Stimulated activated CD4-positive, alpha-beta T cell treated with anti-CD3 and anti-CD28 coated beads, Interleukin-1b, Interleukin-23, amount 100 ng/mL, for 1 hour (primary cell): ENCODE measurements at places on chromosomes 6 and 20.

- DNase-seq = no peak
Observed at GRCh38 chr6:20657274-20657800, 123.1 kb downstream of the CDKAL1 start.

DNA sequence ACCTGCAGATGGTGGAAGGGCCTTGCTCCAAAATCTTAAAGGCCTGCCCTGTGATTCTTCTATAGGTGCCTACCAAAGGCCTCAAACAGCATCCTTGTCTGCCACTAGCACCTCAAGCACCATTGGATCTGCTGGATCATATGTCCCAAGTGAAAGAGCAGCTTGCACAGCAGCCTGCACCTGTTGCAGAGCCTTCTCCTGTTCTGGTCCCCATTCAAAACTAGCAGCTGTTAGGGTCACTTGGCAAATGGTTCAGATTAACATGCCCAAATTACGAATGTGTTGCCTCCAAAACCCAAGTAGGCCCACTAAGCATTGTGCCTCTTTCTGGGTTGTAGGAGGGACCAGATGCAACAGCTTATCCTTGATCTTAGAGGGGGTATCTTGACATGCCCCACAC lies 99.6 kb upstream of the F13A1 start:
- no peak for DNase-seq

- DNase-seq = no peak
Observed at GRCh38 chr6:25418454-25419052, 139.4 kb downstream of the CARMIL1 start.

DNA sequence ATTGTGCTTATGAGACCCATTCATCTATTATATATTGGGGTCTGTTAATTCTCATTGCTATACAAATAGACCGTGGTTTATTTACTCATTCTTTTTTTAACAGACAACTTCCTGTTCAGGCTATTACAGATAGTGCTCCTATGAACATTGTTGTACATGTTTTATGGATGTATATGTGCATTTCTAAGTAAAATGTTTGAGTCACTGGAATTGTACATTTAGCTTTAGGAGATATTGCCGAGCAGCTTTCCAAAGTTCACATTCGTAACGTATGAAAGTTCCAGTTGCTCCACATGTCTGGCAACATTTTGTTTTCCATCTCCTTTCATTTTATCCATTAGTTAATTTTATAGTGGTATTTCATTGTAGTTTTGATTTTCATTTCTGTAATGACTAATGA lies 19.1 kb downstream of the SLC17A2 start:
- no peak for DNase-seq

- DNase-seq = no peak
Observed at GRCh38 chr6:134345789-134346188, 27.9 kb upstream of the SGK1 start.

GRCh38 chr6:169558378-169558773 lies 143.5 kb downstream of the WDR27 start:
- DNase-seq = no peak

DNA sequence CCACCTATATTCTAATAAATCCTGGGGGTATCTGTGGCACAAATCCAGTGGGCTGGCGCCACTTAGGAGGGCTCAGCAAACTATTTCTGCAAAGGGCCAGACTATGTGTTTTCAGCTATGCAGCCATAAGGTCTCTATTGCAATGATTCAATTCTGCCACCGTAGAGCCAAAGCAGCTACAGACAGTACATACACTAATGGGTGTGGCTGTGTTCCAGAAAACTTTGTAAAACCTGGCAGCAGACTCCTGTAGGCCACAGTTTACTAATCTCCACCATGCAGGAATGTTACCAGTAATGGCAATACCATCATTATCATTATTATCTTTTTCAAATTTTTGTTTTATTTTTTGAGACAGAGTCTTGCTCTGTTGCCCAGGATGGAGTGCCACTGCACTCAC lies 65.7 kb downstream of the SULF2 start:
- no peak for DNase-seq

DNA sequence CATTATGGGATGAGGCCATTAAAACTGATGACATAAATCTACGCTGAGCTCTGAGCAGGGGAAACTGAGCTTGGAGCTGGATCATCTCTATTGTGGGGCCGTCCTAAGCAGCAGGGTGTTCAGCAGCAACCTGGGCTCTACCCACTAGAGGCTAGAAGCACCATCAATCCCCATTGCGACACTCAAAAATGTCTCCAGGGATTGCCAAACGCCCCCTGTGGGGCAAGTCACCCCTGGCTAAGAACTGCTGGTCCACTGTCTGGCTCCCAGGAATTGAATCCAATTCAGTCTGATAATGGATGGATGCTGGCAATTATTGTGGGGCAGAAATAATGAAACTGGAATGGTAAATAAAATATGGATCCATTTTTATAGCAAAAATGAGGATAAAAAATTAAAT lies 38.2 kb downstream of the PMEPA1 start:
- no peak for DNase-seq

GRCh38 chr20:35625584-35626385 lies 10.2 kb downstream of the SPAG4 start:
- DNase-seq = no peak

DNA sequence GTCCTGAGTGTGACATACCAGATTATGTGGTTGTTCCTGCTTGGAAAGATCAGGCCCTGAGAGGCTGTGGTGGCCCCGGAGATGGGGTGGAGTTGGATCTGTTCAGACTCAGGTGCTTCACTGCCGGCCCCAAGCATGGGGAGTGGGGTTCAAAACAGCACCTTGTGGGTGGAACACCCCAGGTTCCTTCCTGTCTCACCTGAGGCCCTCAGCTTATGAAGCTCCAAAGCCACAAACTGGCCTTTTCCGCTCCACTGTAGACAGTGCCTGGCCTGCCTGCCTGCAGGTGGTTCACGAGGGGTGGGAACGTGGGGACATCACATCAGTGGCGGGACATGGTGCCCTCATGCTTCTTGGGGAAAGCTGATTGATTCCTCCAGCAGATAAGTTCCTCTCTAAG lies 146.4 kb downstream of the TAF4 start:
- DNase-seq = no peak

- no peak for DNase-seq
Observed at GRCh38 chr6:161963181-161963580, 689.3 kb upstream of the AGPAT4 start.

GRCh38 chr6:168132531-168133167 lies 53.6 kb upstream of the FRMD1 start:
- no peak for DNase-seq
